ENCODE measurements at places on chromosomes 4 and X.

DNA sequence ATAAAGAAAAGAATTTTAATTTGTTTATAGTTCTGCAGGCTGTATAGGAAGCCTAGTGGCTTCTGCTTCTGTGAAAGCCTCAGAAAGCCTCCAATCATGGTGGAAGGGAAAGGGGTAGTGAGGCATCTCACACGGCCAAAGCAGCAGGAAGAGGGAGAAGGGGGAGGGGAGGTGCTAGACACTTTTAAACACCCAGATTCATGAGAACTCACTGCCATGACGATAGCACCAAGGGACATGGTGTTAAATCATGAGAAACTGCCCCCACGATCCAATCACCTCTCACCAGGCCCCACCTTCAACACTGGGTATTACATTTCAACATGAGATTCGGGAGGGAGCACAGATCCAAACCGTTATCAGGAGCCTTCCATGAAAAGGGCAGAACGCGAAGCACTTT lies 18.1 kb downstream of the SMIM31 start:
- DNase-seq, result no peak

- peak; percentile 42 for DNase-seq
These were observed 11.8 kb upstream of the DCUN1D4 start for GRCh38 chr4:51831133-51831532.

DNA sequence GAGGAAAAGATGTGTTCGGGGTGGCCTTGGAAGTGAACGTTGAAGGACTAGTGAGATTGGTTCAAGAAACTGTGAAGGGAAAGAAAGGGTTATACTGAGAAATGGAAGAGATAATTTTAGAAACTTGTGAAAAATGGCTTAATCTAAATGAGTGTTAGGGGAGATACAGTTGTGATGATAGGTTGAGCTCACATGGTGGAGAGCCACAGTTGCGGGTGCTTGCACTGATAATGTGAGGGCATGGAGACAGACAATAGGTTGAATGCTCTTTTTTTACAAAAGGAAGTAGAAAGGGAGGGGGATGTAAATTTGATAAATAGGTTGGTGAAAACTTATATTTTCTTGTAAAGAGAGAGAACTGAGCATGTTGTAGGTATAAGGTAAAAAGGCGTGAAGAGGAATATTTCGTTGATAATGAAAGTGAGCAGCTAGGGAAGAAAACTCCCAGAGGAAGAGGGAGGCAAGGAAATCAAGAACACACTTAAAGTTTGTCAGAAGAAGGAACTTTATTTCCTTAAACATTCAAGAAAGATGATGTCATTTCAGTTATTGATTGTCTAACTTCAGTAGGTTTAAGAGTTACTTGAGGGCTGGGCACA lies 8.2 kb downstream of the AREG start:
- DNase-seq, result no peak

DNA sequence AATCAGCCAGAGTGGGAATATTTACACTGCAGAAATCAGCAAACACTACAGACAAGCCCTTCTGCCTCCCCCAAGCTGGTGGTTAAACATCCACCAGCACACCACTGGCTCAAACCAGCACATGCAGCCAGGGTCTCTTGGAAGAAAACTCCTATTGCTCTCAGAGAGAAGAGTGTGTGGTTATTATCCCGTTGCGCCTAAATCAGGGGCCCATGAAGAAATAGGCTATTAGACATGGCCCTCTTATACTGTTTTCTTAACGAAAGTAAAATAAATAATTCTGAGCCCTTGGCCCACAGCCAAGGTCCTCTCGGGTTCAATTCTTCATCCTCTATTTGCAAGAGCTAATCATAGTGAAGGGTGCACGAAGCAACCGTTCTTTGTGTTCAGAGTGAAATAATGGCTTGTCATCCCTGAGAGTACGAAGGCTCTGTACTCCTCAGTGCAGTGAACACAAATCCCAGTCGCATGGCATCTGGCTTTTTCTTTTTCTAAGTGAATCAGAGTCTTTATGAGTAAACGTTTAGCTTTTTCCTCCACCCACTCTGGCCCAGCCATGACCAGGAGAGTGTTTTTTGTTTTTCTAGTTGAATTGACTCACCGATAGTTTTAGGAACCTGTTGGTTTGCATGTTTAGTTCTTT lies 33.4 kb upstream of the RBM47 start:
- peak; percentile 51 for DNase-seq

DNA sequence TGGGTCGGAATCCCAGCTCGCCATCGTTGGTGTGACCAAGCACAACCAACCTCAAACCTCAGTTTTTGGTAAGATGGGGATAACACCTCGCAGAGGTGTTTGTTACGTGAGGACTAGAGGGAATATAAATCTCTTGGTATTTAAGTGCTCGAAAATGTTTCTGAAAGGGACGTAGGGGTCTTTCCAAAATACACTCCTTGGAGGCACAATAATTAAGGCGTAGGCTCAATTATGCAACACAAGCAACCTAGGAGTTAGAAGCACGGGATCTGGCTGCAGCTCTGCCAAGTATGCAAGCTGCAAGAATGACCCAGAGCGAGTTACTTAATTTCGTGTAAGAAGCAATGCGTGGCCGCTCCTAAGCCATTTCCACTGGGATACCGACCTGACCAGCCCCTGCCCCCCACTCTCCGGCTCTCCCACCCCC lies 552 bp downstream of the ADH5 start:
- DNase-seq, result peak; percentile 82

DNA sequence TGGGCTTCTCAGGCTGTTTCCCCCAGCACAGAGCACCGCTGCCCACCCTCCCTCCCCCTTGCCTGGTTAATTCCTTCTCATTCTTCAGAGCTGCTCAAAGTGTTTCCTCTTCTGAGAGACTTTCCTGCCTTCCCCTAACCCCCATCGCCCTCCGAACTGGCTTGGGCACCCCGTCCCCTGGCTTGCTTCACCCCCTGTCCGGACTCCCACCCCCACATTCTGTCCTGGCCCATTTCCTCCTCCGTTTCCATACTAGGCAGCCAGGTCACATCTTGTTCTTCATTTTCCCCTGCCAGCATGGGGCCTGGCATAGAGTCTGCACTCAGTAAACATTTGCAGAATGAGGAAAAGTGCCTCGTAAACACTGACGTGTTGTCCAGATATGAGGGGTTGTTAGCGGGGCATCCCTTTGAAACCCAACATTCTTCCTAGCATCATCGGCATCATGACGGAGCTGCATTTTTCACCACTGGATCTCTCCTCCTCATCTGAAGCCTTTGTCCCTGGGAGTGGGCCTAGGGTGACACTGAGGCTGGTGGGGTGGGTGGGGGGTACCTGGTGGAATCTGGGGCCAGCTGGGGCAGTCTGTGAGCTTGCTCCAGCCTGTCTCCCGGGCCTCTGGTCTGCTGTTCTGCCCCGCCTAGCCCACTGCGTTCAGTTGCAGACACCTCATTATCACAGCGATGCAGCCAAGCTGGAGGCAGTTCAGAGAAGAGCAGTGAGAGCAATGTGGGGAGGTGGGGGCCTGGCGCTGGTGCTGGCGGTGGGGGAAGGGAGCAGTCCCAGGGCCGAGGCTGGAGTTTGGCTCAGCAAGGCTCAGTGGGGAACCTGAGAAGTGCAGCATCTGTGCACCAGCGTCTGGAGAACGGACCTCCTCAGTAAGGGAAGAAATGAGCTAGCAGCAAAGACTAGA lies 149.4 kb upstream of the PJA1 start:
- DNase-seq, result no peak

- DNase-seq, result no peak
These were observed 118.4 kb downstream of the ASB9 start for GRCh38 chrX:15151267-15152186.

GRCh38 chr4:108001540-108002135 lies 11.9 kb downstream of the HADH start:
- DNase-seq, result no peak

DNA sequence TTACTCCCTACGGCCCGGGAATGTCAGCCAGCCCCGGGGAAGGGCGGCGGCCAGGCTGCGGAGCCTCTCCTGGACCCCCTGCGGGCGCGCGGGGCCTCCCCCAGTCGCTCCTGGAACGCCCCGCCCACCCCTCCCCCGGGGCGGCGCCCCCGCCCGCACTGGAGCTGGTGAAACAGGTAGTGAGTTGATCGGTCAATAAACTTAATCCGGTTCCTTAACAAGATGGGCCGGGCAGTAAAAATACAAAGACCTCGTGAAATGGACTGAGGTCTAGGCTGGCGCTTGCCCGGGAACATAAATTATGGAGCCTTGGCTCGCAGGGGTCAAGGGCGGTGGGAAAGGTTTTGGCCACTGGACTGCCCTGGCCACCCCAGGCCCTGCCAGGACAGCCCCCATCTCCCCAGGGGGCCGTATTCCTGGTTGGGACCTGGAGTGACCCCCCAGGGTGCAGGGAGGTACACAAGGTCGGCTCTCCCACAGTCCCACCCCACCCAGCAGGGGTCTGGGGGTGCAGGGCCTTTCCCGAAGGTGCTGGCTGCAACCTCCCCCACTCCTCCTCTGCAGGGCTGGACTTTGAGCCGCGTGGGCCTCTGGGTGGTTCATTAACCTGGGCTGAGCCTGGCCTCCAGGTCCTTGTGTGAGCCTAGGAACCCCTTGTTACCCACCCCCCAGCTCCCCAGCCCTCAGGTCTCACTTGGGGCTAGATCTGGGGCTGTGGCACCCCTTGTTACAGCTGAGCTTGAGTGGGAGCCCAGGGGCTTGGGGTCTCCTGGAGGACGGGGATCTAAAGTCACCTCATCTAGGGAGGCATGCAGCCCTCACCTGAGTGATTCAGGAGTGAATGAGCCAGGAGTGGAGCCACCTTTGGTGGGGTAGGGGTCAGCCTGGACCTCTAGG lies 2.5 kb downstream of the FGFR3 start:
- DNase-seq, result no peak

DNA sequence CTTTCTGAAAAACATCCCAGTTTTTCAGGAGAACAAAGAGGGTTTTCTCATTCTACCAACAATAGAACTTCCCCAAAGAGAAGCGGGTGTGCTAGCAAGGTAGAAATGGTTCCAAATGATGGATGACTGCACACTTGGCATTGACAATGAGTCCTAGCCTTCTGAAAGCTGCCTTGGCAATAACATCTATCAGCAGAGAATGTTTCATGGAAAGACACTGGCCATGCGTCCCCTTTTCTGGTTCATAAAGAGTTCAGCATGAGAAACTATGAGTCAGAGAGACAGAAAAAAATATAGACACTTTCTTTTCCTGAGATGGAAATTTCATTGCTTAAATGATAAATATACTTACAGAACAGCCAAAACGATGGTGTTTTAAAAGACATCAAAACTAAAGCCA lies 236.9 kb upstream of the PRKX start:
- no peak for DNase-seq

Data from GM03348 (cell line).